ENCODE measurements at places on chromosomes 12 and 14.

GRCh38 chr14:50835280-50835679 is 4.3 kb upstream of the NIN start:
- no peak for DNase-seq

- no peak for DNase-seq
Observed at GRCh38 chr12:43806737-43807072, 588 bp upstream of the TWF1 start.

GRCh38 chr12:54032086-54032619 is 697 bp upstream of the HOXC5 start:
- DNase-seq: no peak

GRCh38 chr12:93536766-93537488 is 35.5 kb upstream of the SOCS2 start:
- no peak for DNase-seq

GRCh38 chr12:68835333-68835908 is 27.4 kb downstream of the MDM2 start:
- no peak for DNase-seq

DNA sequence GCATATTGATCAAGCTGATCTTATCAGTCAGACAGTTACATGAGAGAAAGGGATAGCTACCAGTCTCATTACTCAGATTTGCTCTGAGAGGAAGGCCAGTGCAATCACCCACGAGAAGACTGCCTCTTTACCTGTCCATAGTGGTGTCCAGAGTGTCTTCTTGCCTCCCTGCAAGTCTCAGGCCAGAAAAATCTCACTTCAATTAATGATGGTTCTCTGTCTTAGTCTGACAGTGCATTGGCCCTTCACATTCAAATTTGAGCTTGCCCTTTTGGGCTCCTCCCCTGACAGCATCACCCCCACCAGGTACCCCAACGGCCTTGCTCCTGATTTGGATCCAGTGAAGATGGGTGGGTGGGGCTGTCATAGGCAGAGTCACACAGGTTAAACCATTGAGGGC is at the start of gene AICDA:
AICDA (minus strand) TSS at position 231 of the 400 bp plus-strand sequence; CDS start at position 139, 92 bp downstream.
- DNase-seq: no peak

GRCh38 chr12:46406352-46407027 is 33.9 kb upstream of the SLC38A2 start:
- DNase-seq: no peak

DNA sequence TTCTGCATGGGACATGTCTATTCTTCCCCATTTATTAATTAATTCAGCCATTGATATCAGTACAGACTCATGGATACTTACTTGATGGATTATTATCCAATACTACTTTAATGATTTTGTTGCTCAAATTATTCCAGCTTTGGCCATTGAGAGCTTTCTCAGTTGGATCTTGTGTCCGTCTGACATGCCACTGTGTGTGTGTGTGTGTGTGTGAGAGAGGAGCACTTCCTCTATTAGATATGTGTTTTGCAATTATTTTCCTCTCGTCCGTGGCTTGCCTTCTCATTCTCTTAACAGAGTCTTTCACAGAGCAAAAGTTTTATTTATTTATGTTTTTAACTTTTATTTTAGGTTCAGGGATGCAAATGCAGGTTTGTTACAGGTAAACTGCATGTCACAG is 194.2 kb downstream of the ADGRD1 start:
- no peak for DNase-seq

GRCh38 chr14:61860294-61860918 is 98.2 kb downstream of the SNAPC1 start:
- peak; percentile 71 for DNase-seq

- no peak for DNase-seq
Observed at GRCh38 chr12:78096909-78097597, 266.4 kb downstream of the NAV3 start.

DNA sequence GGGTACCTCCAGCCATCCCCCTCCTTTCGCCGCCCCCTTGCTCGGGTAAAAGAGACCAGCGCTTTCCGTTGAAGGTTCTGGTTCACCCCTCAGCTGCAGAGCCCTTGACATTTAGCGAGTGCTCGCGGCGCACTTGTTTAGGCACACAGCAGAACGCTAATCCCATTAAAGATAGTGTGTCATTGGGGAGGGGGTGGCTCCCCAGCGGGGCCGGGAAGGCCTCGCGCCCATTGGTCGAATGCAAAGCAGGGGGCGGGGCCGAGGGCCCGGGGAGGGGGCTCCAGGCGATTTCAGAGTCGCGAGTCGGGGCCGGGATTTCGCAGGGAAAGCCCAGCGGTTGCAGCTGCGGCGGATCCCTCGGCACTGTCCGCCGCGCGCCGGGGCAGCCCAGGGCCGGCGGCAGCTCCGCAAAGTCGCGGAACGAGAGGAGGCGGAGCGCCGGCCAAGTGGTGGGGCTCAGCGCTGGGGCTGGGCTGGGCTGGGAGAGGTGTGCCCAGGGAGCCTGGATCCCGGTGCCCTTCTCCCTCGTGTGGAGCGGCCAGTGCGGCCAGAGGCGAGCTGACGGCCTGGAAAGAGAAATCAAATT is 122.9 kb downstream of the TSPAN9 start:
- DNase-seq: no peak

DNA sequence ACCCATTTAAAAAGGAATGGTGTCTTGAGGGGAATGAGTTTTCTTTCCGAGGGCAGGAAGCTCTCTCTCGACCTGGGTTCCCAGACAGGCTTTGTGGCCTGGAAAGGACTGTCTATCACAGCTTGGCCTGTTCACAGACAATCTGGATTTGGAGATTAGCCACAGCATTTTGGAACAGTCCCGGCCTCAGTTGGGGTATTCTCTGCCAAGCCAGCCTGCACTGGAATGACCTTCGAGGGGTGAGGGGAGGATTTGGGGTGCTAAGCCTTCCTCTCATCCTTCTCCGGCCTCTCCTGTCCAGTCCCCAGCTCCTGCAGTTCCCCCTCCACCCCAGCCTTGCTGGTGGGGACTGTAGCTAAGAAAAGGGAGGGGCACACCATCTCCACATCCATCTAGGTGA is 13.0 kb downstream of the TBX5 start:
- DNase-seq: no peak

- no peak for DNase-seq
Observed at GRCh38 chr14:65555358-65555757, 142.8 kb downstream of the FUT8 start.

- no peak for DNase-seq
Observed at GRCh38 chr12:96371790-96372699, 28.2 kb downstream of the CDK17 start.

- no peak for DNase-seq
Observed at GRCh38 chr12:93664573-93665138, 12.5 kb upstream of the CRADD start.

GRCh38 chr12:52022841-52023181 is 16.1 kb downstream of the TAMALIN start:
- DNase-seq: peak; percentile 52

DNA sequence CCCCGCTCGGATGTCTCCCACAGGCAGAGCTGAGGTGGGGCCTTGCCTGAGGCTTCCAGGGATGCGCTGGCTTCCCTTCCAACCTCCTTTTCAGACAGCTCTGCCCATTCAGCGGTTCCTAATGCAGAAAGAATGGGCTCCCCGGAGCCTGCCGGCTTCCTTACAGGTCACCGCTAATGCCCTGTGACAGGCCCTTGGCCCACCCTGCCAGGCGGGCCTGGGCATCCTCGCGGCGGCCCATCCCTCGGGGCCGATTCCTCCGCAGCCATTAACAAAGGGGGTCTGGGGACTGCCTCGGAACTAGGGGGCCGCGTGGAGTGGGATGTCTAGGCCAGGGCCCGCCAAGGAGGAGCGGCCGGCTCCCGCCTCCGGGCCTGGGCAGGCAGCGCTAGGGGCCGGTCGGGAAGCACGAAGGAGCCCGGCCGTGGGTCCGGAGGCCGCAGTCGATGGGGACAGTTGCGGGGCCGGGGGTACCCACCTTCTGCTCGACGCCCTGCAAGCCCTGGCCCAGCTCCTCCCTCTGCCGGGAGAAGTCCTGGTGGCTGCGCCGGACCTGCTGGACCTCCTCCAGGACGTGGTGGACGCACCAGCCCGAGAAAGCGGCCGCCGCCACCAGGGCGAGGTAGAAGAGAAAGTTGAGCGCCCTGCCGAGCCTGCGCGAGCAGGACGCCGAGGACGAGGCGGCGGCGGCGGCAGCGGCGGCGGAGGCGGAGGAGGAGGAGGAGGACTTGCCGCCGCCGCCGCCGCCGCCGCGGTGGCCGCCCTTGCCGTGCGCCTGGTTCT is 738 bp downstream of the CKAP4 start:
- peak; percentile 55 for DNase-seq

GRCh38 chr12:93784339-93785086 is 107.3 kb downstream of the CRADD start:
- no peak for DNase-seq

DNA sequence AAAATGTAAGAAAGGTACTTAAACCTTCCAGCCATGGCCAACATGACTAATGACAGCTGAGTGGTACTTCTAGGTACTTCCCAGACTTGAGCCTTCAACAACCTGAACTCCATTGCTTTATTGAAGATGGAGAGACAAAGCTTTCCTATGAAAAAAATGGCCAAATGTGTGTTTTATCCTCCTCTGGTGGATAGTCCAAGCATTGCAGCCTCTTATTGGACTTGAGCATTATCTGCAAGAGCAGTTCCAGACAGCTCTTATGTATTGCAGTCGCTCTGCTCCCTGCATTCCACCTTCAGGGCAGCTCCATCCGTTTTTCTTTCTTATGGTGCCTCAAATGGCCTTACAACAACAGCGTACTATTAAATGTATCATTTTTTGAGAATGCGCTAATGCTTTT is 588.2 kb downstream of the NRXN3 start:
- no peak for DNase-seq

- peak; percentile 74 for DNase-seq
Observed at GRCh38 chr12:46209914-46210872, 58.6 kb downstream of the SLC38A1 start.

- DNase-seq: peak; percentile 45
Observed at GRCh38 chr12:122726080-122726558, 4.5 kb downstream of the HCAR1 start.

DNA sequence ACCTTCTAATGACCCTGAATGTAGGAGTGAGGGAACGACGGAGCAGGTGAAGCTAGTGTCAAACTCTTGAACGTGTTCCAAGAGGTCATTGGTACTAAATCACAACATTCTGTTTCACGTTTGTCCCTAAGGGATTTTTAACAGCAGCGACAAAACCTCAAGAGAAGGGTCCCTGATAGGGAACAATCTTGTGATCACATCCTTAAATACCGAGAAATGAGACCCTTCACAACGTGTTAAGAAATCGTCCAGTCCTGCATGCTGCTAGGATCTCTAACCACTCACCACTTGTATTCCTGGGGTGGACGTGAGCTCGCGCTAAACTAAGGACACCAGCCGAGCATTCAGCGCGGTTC is 134.1 kb upstream of the KRAS start:
- no peak for DNase-seq

DNA sequence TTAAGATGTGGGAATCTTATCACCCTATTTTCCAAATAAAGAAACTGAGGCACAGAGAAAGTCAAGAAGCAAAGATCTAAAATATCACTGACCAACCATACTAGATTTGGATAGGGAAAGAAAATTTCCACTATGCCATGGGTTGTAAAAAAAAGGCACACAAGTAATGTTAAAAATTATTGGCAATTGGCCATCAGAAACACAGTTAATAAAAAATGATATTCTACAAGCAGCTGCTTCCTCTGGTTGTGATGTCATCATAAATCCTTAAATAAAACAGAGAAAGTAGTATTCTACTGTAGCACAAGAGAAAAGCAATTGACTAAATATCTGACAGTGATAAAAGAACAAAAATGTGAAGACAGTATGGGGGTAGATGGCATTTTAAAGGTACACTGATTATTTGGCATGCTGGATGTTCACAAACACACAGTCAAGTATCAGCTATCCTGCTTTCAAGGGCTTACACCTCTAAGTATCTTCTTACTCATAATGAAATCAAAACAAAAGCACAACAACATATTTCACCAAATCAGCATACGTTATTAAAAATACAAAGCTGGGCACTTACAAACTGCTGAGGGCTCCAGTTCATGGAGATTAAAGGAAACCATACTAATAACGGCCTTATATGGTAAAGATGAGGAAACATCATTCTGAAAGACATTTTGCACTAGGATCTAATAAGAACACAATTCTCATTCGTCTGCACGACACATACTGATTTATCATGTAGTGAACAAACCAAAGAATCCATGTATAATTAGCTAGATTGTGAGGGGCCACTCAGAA is 45.7 kb downstream of the CORO1C start:
- no peak for DNase-seq

GRCh38 chr14:104584557-104584956 is 5.0 kb downstream of the C14orf180 start:
- no peak for DNase-seq

- DNase-seq: no peak
Observed at GRCh38 chr12:71223139-71223538, 65.3 kb upstream of the TSPAN8 start.

GRCh38 chr12:47650469-47650868 is 55.4 kb downstream of the RPAP3 start:
- DNase-seq: no peak

- no peak for DNase-seq
Observed at GRCh38 chr12:123337070-123337469, 27.6 kb downstream of the SBNO1 start.

DNA sequence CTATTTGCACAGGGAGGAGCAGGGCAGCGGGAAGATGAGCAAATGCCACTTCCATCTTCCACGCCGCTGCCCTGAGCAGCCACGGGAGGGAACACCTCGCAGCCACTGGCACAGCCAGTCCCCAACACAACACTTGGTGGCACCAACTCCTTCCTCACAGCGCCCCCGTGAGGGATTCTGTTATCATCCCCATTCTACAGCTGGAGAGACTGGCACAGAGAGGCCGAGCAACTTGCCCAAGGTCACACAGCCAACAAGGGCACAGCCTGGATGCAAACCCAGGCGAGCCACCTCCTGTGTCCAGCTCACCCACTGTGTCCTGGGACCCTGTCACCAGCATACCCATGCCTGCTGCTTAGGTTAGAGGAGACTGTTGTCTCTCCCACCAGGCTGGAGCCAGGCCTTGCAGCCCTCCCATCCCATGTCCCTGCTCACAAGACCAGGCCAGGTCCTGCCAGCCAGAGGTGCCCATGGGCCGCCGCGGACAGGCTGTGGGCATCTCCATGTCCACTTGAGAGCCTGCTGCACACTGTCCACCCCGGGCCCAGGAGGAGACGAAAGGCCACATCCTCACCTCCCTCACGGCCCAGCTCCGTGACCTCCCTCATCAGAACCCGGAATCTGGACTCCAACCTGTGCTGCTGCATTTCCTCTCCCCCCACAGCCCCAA is 57.0 kb downstream of the NCOR2 start:
- DNase-seq: peak; percentile 17

- DNase-seq: no peak
Observed at GRCh38 chr14:89139404-89140247, 277.4 kb downstream of the FOXN3 start.

DNA sequence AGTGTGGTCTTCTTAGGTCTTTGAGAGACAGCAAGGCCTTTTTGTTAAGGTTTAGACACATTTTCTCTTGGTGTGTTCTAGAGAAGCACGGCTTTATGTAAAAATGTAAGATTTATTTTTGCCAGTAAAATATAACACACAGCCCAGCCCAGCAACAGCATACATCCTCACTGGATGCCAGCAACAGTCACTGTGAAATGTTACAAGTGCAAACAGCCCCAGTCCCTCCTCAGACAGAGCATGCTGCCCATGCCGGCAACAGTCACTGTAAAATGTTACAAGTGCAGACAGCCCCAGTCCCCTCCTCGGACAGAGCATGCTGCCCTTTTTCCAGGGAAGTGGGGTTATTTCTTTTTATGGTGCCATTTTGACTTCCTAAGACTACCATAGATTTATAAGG is 207.6 kb downstream of the CHST11 start:
- DNase-seq: no peak

GRCh38 chr14:59316151-59316830 is 127.8 kb downstream of the DAAM1 start:
- no peak for DNase-seq

GRCh38 chr14:63392236-63392635 is 73.5 kb upstream of the GPHB5 start:
- DNase-seq: no peak
